ENCODE measurements at places on chromosomes 13 and 19. TPM values are rescaled to one million over a fixed set of nuclear protein-coding genes. Genes with fewer than 3 reads are reported as not detected.

The LYPD3 gene
- 2.6 TPM for total RNA-seq

The FXYD7 gene
- total RNA-seq, result not detected

The CERS4 gene
- 1.8 TPM for total RNA-seq

The ZNF665 gene
- not detected for total RNA-seq

The IZUMO1 gene
- total RNA-seq, result 2.4 TPM

The LGALS7B gene
- not detected for total RNA-seq

The DAND5 gene
- total RNA-seq, result not detected

The COX6B2 gene
- 0.10 TPM for total RNA-seq

The NCAN gene
- not detected for total RNA-seq

The DACT3 gene
- total RNA-seq, result 1.6 TPM

The ZFP14 gene
- total RNA-seq, result 4.1 TPM

The SLC15A1 gene
- not detected for total RNA-seq

The ZGLP1 gene
- total RNA-seq, result not detected

The PTH2 gene
- not detected for total RNA-seq

The CLN5 gene
- 9.3 TPM for total RNA-seq

The CEACAM21 gene
- not detected for total RNA-seq

The LILRB1 gene
- total RNA-seq, result not detected

The AZU1 gene
- not detected for total RNA-seq

The TUBA3C gene
- not detected for total RNA-seq

The CYSLTR2 gene
- total RNA-seq, result not detected

The GTF2F1 gene
- total RNA-seq, result 44.0 TPM

The RGL3 gene
- 3.3 TPM for total RNA-seq

The LIM2 gene
- total RNA-seq, result not detected

The PSG3 gene
- not detected for total RNA-seq

The ZNF208 gene
- not detected for total RNA-seq

The IGFL2 gene
- not detected for total RNA-seq

The TNFSF9 gene
- 94.6 TPM for total RNA-seq

The ZSCAN4 gene
- total RNA-seq, result not detected

The NLRP11 gene
- 0.14 TPM for total RNA-seq

The SKA3 gene
- 11.5 TPM for total RNA-seq

The ACER1 gene
- not detected for total RNA-seq

The SLITRK6 gene
- not detected for total RNA-seq

The NDUFA3 gene
- total RNA-seq, result 27.2 TPM

The NLRP9 gene
- not detected for total RNA-seq

The HIPK4 gene
- total RNA-seq, result not detected

The ZFP82 gene
- total RNA-seq, result 4.3 TPM

The MUC16 gene
- total RNA-seq, result not detected

The NDFIP2 gene
- total RNA-seq, result 54.3 TPM

The ZNF418 gene
- total RNA-seq, result not detected

The ALOX5AP gene
- total RNA-seq, result 1.6 TPM

The ZNF382 gene
- total RNA-seq, result 6.3 TPM

The CEACAM18 gene
- not detected for total RNA-seq

The CRX gene
- total RNA-seq, result not detected

The RASAL3 gene
- not detected for total RNA-seq

The APOC4 gene
- not detected for total RNA-seq

The BST2 gene
- total RNA-seq, result 25.1 TPM

The ANGPTL8 gene
- total RNA-seq, result not detected

The APOE gene
- 1.8 TPM for total RNA-seq

The SLC25A42 gene
- 5.1 TPM for total RNA-seq

The MCEMP1 gene
- not detected for total RNA-seq

The CCL25 gene
- total RNA-seq, result not detected

The WDR88 gene
- total RNA-seq, result not detected
